Cardiac septum (tissue), 1 donor: ENCODE measurements at places on chromosomes 4 and X. TPM values are rescaled to one million over a fixed set of nuclear protein-coding genes. Genes with fewer than 3 reads are reported as not detected.

SEC24D gene
- total RNA-seq, result 23.7 TPM

DNA sequence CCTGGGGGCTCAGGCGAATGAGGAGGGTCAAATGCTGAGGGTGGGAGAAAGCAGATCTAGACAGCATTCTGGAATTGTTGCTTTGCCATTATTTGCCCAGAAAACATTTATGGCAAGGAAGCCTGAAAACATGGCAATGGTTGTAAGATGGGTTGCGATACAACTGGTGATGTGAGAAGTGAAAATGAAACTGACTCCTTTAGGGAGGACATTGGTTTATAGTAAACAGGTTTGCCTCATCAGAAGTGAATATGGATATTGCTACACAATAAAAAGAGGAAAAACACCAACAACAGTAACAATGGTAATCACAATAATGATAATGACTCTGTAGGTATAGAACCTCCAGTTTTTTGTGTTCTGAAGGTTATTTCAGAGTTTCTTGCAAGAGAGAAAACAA, 107.0 kb upstream of the TBC1D9 start:
- DNase-seq, result no peak

MBTPS2 gene
- 11.2 TPM for total RNA-seq

DNA sequence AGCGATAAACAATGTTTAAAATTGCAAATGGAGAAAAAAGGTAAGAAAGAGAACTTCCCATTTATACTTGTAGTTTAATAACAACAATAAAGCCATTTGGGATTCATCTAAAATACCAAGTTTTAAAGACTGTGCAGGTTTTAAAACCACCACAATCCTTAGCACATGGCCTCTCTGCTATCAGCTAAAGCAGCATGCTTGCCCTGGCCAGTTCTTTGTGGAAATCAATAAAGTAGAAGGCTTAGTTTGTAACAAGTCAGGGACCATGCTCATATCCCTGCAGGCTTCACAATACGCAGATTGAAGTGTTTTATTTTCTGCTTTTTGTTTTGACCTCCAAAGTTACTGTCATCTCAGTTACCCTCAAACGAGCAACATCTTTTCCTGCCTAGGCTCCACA, 249.5 kb downstream of the INPP4B start:
- no peak for DNase-seq

PAGE2 gene
- not detected for total RNA-seq

- no peak for DNase-seq
Measured at GRCh38 chr4:105624530-105624929, 72.1 kb downstream of the ARHGEF38 start.

DNA sequence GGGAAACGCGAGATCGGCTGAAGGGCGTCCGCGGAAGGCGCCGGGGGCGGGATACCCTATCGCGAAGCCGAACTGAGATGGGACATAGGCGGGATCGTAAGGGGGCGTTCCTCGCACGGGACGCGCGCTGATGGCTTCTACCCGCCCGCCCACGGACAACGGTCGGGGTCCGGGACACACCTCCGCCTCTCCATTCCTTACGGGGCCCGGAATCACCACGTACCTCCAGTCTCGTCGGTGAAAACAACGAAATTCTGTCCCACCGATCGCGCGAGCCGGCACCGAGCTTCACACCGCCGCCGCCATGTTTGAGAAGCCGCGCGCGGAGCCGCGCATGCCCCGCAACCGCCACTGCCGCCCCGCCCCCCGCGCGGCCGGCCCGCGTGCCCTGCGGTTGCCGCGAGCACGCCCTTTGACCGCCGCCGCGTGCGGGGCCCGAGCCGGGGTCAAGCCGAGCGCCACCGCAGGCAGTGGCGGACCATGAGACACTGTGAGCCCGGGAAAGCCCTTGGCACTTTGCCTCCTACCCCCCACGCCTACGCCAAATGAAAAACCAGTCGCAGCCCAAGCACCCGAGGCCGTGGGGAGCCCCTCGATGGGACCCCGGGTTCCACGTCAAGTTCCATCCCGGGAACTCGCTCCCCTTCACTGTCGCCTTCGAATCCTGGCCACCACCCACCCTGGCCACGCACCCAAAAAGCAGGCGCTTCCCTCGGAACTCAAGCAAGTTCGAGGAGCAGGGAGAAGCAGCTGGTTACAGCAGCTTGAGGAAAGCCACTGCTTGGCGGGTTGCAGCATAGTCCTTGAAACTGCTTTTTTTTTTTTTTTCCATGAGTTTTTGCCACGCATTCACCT, at the start of gene SCML2:
Gene SCML2, minus strand, starts transcription at position 320 of the 855 bp plus-strand sequence. CDS start 20,617 bp downstream, outside the sequence.
- no peak for DNase-seq

DNA sequence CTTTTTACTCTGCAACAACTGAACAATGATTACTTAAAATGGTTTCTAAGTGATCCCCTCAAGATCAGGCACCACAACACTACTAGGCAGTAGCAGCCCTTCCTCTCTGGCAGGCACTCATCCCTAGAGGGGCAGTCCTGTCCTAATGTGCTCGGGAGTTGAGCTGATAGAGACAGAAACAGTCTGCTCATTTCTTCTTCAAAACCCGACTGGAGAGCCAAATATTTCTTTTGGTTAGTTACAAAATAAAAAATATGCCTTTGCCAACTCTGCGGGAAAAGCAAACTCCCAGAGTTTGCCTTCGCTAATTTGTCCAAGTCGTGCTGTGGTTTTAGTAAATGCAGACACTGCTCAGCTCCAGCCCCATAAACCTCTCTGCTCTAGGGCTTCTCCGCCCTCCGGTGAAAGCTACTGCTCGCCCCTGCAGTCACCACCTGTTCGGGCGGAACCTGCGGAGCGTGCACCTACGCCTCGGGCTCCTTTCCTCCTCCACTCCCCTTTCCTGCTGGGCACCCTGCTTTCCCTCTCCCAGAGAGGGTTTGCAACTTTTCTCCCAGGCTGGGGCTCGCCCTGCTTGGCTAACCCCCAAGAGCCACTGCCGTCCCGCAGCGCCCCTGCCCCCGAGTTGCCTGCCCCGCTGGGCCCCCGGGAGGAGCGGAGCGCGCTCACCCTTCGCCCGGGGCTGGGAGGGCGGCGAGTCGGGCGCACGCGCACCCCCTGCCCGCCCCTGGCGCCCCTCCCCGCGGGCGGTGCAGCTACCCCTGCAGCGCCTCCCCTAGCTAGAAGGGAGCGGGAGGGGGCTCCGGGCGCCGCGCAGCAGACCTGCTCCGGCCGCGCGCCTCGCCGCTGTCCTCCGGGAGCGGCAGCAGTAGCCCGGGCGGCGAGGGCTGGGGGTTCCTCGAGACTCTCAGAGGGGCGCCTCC, at the start of gene NPNT:
Gene NPNT, plus strand, starts transcription at position 812 of the 923 bp plus-strand sequence. CDS start 182 bp downstream, outside the sequence.
- no peak for DNase-seq

DNA sequence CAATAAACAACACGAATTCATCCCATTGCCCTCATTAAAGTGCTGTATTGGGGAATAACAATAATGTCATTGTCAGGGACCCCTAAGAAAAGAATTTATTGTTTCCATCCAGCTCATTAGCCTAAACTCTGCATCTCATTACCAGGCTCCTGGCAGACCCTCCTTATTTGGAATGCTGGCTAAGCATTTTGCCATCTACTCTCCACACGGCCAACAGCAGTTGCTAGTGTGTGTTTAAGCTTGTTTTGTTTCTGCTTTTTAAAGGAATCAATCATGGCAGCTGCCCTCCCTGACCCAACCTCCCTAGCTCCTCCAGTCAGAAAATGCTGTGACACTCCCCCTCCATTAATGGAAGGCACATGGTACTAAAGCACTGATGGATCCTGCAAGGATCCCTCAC, 43.5 kb downstream of the GATB start:
- DNase-seq, result no peak

DNA sequence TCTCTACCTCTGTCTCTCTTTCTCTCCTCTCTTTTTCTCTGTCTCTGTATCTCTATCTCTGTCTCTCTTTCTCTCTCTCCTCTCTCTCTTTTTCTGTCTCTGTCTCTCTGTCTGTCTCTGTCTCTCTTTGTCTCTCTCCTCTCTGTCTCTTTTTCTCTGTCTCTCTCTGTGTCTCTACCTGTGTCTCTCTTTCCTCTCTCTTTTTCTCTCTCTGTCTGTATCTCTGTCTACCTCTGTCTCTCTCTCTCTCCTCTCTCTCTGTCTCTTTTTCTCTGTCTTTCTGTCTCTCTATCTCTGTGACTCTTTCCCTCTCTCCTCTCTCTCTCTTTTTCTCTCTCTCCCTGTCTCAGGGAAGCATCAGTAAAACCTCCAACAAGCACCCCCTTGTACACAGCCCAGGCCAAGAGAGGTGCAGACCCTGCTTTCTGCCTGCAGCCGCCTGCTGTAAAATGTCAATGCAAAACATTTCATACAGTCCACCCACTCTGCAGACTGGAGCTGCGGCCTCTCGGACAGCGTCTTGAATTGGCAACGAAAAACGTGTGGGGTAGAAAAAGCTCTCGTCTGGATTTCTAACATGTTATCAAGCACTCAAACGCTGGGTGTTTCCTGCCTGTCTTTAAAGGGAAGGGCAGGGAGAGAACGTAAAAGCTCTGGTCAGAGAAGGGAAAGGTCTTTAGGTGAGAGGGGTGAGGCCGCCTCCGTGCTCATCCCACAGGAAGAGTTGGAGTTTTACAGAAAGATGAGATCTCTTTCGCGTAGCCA, 3.7 kb upstream of the SHOX start:
- DNase-seq, result no peak

RTL9 gene
- 0.35 TPM for total RNA-seq

- DNase-seq, result no peak
Measured at GRCh38 chr4:172125443-172125842, 312.2 kb downstream of the GALNTL6 start.

GRCh38 chr4:156169011-156169410, 215.3 kb upstream of the CTSO start:
- peak; percentile 78 for DNase-seq

DNA sequence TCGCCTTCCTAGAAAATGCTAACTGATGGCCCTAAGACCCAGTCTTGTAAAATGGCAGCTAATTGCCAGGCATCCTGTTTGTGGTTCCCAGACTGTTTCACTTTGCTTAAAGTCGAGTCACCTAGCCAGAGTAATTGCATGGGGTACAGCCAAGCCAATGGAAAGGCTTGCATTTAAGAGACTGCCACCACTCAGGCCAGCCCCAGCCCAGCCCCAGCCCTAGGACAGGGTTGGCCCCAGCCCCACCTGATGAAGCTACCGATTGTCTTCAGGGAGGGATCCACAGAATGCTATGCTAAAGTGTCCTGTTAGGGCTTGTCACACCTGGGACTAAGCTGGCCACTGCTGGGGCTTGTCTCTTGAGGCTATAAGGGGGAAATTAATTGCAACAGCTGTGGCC, 194.6 kb upstream of the KLF3 start:
- DNase-seq, result no peak

- no peak for DNase-seq
Measured at GRCh38 chrX:138127314-138127713, 561.4 kb downstream of the ZIC3 start.

HPGD gene
- 2.4 TPM for total RNA-seq

HMX1 gene
- total RNA-seq, result not detected

LUZP4 gene
- not detected for total RNA-seq

NXF2B gene
- not detected for total RNA-seq

GAGE13 gene
- total RNA-seq, result not detected

- no peak for DNase-seq
Measured at GRCh38 chr4:142467088-142467487, 379.0 kb downstream of the INPP4B start.

GRCh38 chr4:127174616-127175015, 458.1 kb upstream of the INTU start:
- DNase-seq, result no peak

DNA sequence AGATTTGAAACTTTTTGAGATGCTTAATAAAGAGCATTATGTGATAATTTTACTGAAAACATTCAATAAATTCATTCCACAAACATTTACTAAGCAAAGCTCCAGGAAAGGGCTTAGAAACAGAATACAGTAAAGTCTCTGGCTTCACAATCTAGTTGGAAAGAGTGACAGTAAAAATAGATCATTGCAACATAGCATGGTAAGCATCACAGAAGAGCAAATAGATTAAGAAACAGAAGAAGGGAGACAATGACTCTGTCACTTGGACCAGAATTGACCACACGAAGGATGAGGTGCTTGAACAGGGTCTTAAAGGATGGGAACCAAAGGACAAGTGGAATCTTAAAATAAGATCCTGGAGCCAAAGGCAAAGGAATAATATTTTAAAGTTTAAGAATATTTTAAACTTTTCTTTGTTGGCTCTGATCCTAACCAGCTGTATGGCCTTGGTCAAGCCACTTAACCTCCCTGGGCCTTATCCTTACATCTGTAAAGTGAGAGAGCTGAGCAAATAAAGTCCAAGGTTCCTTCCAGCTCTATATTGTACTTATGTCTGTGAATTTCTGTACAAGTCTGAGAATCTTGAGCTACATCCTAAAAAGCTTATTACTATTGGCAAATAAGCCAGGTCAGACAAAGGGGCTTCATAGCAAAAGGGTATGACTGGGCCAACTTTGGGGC, 33.9 kb downstream of the SEC24D start:
- no peak for DNase-seq

CFAP47 gene
- not detected for total RNA-seq

- peak; percentile 54 for DNase-seq
Measured at GRCh38 chr4:5972571-5972970, 45.7 kb downstream of the C4orf50 start.

KCNIP4 gene
- total RNA-seq, result not detected

- no peak for DNase-seq
Measured at GRCh38 chrX:7996414-7996813, 69.2 kb upstream of the PNPLA4 start.

GRCh38 chrX:53317365-53318069, 36.1 kb upstream of the IQSEC2 start:
- peak; percentile 84 for DNase-seq

AFM gene
- total RNA-seq, result not detected

DNA sequence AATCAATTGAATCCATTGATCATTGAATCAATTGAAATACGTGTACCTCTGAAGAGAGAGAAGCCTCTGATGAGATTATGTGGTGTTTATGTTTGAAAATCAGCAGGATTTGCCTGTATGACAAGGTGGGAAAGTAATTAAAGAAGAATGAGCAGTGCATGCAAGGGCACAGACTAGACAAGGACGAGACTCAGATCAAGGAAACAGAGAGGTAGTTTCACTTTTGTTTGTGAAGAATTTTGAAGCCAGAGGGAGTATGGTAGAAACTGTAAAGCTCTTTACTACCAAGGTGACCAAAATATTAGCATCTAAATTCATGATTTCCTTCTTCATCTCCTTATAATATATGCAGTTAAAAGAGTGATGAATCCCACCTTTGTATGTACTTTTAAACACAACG, 1830.0 kb upstream of the IGFBP7 start:
- no peak for DNase-seq

- DNase-seq, result no peak
Measured at GRCh38 chr4:138935-139334, 14.6 kb downstream of the ZNF718 start.

- DNase-seq, result no peak
Measured at GRCh38 chrX:68681443-68681941, 34.0 kb downstream of the STARD8 start.

SOX3 gene
- not detected for total RNA-seq

GRCh38 chrX:53440621-53441517, 6.7 kb upstream of the HSD17B10 start:
- peak; percentile 81 for DNase-seq

INPP4B gene
- total RNA-seq, result 83.1 TPM

DNA sequence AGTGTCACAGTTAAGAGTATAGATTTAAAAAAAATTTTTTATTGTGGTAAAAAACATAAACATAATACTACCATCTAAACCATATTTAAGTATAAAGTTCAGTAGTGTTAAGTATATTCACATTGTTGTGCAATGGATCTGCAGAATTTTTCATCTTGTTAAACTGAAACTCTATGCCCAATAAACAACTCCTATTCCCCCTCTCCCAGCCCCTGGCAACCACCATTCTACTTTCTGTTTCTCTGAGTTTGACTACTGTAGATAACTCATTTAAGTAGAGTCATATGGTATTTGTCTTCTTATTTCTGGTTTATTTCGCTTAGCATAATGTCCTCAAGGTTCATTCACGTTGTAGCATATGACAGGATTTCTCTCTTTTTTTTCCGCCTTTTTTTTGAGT, 112.4 kb downstream of the PTTG2 start:
- DNase-seq, result no peak

GRCh38 chrX:78650906-78651437, 8.2 kb downstream of the RTL3 start:
- DNase-seq, result no peak
